ENCODE measurements at places on chromosomes 4 and X.
A peak's percentile ranks its signal among the peaks of the same experiment; 100 is the strongest.

GRCh38 chr4:121070696-121071639 is 1.4 kb downstream of the NDNF start:
- DNase-seq = no peak

GRCh38 chrX:154478728-154479622 is at the start of gene LAGE3:
Gene LAGE3, minus strand, starts transcription at chrX:154479281. Its CDS starts 366 bp downstream, at chrX:154478915.
- DNase-seq = peak; percentile 40

DNA sequence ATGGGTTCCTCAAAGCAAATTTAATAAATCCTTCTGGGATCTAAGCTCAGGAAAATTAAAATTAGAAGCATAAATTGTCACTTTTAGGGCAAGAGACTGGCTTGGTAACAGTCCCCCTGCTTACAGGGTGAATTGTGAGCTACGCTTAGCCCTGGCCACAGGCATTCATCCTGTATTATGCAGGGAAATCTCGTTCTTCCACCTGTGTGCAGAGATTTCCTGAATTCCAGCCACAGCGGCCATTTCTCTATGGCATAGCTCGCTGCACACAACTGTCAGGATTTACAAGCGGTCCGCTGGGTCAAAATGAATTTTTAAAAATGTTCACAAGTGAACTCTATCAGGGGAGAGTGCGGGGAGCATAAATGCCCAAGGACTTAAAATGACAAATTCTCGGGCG is 111.9 kb downstream of the DCTD start:
- no peak for DNase-seq

DNA sequence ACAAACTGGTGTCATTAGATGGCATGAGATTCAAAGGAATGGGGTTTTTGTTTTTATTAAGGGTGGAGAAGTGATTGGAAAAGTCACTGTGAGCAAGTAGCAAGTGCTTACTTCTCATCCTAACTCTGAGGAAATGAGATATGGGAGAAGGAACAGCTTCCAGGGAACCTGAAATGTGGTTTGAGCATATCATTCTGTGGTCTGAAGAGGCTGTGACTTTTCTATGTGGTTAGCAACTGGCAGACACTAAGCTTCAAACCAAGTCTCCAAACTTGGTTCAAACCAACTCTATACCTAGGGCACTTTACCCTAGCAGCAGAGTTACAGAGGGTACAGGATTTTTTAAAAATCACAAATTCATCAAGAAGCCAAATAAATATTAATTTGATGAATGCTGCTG is 58.2 kb downstream of the DCLK2 start:
- no peak for DNase-seq

DNA sequence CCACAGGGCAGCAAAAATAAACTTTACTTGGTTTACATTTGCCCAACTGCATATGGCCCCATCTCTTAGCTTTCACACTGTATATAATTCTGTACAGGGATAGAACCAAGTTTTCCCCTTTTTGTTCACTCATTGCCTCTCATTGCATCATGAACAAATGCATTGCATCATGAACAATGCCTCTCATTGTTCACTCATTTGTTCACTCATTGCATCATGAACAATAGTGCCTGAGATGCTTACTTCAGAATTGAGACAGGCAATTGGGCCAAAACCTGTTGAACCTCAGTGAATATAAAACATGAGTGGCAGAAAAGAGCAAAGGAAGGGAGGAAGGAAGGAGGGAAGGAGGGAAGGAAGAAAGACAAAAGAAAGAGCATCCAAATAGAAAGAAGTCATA is 98.2 kb downstream of the SOWAHB start:
- no peak for DNase-seq

- no peak for DNase-seq
These were observed 43.2 kb upstream of the CCDC149 start for GRCh38 chr4:24956091-24956490.

- no peak for DNase-seq
These were observed 121.1 kb downstream of the REPS2 start for GRCh38 chrX:17067534-17067933.

DNA sequence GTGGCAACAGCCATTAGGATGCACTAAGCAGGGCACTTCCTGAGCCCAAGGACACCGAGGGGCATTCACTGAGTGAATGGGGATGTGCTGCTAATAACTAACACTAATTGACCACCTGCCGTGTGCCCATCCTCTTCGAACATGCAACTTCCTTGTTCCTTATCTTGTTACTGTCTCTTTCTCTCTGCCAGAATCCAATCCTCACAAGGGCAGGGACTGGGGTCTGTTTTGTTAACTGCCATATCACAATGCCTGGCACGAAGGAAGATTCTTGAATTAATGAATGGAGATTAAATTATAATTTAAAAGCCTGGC is 1.3 kb downstream of the ERAS start:
- no peak for DNase-seq

DNA sequence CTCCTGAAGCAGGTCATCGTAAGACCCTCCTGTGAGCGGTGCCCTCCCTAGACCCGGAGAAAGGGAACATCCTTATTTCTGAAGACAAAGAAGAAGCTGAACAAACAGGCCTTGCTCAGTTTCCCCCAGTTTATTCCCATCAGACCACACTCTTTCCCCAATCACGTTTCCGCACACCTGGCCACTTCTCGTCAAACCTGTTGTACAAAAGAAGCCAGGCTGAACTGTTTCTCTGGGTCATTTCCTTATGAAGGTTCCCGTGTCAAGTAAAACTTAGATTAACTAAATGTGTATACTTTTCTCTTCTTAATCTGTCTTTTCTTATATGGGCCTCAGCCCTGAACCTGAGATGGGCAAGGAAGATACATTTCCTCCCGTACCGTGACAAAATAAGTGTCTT is 111.6 kb upstream of the ENPP6 start:
- no peak for DNase-seq

DNA sequence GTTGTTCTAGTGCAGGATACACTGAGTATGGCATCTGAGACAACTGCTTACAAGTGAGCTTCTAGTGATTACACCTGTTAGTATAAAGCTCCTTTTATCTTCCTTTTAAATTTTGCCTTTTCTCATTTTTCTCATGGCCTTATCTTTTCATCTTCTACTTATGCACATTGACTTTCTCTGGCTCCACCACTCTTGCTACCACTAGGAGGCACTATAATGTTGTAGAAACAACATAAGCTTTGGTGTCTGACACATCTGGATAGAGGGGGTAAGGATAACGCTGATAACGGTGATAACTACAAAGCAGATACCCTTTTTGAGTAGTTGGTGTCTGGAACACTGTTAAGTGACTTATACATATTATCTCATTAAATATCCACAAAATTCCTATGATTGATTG is 187.4 kb upstream of the TEX13C start:
- no peak for DNase-seq

GRCh38 chrX:47222751-47223350 is 4.4 kb downstream of the CDK16 start:
- DNase-seq = no peak

DNA sequence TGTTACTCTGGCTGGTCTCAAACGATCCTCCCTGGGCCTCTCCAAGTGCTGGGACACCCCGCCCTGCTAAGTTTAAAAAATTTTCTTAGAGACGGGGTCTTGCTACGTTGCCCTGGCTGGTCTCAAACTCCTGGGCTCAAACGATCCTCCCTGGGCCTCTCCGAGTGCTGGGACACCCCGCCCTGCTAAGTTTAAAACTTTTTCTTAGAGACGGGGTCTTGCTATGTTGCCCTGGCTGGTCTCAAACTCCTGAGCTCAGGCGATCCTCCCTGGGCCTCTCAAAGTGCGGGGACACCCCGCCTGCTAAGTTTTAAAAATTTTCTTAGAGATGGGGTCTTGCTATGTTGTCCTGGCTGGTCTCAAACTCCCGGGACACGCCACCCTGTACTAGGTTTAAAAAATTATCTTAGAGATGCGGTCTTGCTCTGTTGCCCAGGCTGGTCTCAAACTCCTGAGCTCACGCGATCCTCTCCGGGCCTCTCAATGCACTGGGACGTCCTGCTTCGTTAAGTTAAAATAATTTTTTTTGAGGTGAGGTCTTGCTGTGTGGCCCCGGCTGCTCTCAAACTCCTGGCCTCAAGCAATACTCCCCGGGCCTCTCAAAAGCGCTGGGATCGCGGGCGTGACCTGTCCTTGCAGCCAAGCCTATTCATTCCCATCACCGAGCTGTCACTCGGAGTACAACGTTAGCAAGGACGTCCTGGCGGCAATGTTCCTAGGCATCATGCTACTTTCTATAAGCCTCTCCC is 1.1 kb downstream of the SLC25A6 start:
- no peak for DNase-seq

GRCh38 chrX:104918122-104918521 is 302.4 kb downstream of the TEX13A start:
- DNase-seq = no peak

- DNase-seq = no peak
These were observed 2.5 kb downstream of the SLC25A6 start for GRCh38 chrX:1389181-1389992.

DNA sequence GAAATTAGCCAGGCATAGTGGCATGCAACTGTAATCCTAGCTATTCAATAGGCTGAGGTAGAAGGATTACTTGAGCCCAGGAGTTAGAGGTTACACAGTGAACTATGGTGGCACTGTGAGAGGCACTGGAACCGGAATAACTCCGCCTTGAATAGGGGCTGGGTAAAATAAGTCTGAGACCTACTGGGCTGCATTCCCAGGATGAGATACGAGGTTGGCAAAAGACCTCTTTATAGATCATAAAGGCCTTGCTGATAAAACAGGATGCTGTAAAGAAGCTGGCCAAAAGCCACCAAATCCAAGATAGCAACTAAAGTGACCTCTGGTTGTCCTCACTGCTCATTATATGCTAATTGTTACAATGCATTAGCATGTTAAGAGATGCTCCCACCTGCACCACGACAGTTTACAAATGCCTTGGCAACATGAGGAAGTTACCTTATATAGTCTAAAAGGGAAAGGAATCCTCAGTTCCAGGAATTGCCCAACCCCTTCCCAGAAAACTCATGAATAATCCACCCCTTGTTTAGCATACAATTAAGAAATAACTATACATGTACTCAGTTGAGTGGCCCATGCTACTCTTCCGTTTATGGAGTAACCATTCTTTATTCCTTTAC is 88.6 kb downstream of the CENPC start:
- DNase-seq = no peak

DNA sequence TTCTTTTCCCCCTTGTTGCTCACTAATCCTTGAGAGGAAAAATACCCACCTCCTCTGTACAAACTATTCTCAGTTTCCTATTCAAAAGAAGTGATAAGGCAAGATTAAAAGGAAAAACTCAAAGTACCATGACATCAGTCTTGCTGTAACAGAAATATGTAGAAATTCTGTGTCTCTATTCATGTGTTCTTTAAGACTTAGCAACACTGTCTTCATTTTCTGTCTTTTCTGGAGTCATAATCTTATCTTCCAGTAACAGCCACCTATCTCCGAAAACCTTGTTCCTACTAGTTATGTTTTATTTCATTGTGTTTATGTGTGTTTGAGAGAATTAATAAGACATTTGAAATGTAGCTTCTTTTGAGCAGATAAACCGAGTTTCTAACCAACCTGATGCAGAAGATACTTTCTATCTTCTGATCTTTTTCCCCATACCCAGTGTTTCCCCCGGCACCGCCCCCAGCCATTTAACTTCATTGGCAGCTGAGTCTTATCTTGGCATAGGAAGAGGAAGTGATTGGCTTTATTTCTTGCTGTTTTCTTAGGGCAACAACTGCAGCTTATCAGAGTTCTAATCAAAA is 8.0 kb downstream of the FAM241A start:
- DNase-seq = no peak

- DNase-seq = peak; percentile 33
These were observed 214.5 kb upstream of the TACR3 start for GRCh38 chr4:103934178-103934789.

- no peak for DNase-seq
These were observed 310.3 kb upstream of the SLIT2 start for GRCh38 chr4:19941434-19941833.

GRCh38 chr4:77120886-77121508 is 36.0 kb upstream of the CCNG2 start:
- DNase-seq = no peak

DNA sequence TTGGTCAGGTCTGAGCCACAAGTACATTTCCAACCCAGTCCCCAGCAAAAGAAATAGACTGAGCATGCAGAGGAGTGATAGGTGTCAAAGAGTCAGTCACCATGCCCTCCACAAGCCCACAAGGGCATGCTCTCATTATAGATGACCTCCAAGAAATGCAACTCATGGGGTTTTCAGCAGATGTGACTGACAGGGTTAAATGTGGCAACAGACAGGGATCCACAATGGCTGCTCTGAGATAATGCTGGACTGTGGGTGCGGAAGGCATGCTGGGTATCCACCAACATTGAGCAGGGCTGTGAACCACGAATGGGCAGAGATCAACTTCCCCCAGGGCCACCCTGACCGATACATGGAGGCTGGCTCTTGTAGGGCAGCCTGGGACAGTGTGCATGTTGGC is 115.8 kb downstream of the BCOR start:
- no peak for DNase-seq

GRCh38 chrX:46488712-46489111 is 56.5 kb downstream of the ZNF674 start:
- no peak for DNase-seq

GRCh38 chr4:140298001-140298400 is 75.4 kb upstream of the SCOC start:
- DNase-seq = no peak

- DNase-seq = no peak
These were observed 181.7 kb upstream of the TBC1D9 start for GRCh38 chr4:140937866-140938265.

GRCh38 chr4:138632856-138633579 is 382.6 kb upstream of the NOCT start:
- no peak for DNase-seq

DNA sequence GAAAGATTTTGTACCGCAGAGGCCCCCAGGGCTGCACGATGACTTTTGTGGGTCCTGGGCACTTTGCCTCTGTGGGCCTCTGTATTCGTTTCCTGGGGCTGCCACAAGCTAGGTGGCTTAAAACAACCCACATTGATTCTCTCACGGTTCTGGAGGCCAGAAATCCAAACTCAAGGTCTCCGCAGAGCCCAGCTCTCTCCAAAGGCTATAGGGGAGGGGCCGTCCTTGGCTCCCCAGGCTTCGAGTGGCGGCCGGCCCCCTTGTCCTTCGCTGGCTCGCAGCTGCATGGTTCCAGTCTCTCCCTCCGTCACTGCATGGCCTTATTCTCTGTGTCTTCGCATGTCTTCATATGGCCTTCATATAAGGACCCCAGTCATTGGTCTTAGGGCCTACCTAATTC is 241.2 kb downstream of the EVC2 start:
- no peak for DNase-seq

DNA sequence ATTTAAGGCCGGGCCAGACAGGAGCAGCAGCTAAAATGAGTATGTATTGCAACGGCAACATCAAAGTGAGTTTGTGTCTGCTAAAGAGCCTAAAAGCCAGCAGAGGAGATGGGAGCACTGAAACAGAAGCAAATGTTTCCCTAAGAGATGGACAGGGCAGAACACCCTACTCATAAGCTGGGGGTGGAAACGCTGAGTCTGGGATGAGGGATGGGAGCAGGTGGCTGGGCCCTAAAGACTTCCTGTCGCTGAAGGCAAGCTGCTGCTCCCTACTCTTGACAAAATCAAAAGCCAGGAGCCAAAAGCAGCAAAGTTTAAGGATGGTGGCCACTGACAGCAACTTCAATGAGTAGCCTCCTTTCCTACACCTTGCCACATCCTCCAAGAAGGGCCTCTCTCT is 40.6 kb upstream of the NAP1L5 start:
- no peak for DNase-seq
